ENCODE measurements at places on chromosomes 2 and 18.

GRCh38 chr18:74353169-74353775, 37.6 kb downstream of the C18orf63 start:
- peak; percentile 55 for DNase-seq

DNA sequence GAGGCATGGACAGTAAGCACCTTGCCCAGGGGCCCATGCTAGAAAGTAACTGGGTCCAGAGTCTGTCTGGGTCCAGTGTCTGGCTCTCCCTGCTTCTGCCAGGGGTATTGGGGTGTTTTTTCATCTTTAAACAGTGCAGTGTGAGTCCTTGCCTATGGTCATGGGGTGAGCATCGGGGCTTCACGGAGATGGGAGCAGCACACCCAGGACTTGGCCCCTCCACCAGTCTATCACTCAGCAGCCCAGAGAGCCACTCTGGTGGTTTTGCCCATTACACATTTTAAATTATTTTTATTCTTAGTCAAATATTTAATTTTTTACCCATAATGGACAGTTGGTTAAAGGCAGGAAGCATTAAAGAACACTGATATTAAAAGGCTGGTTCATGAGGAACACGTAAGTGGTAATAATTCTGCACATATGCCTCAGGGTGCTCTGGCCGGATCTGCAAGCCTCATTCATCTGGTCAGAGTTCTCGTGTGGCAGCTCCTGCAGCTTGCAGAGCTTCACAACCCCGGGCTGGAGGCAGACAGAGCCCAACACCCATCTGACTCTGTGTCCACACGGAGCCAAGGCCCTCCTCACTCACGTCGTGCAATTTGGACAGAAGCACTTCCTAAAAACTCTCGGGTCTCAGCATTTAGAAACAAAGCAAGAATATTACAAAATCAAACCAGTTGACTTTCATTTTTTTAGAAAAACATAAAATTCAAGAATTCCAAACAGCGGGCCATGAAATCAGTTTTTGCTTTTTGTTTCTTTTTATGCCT, 204.1 kb downstream of the CTIF start:
- DNase-seq: peak; percentile 91

DNA sequence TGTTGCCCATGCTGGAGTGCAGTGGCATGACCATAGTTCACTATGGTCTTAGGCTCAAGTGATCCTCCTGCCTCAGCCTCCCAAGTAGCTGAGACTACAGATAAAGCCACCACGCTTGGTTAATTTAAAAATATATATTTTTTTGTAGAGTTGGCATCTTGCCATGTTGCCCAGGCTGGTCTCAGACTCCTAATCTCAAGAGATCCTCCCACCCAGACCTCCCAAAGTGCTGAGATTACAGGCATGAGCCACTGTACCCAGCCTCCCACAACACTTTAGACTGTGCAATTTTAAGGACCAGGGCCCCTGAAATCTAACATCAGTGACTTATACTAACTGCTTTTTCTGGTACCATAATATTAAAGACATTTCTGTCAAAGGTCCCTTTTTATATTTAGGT, 5.2 kb downstream of the TXNDC2 start:
- DNase-seq: no peak

GRCh38 chr18:24078391-24078790, 60.5 kb upstream of the CABYR start:
- DNase-seq: no peak

DNA sequence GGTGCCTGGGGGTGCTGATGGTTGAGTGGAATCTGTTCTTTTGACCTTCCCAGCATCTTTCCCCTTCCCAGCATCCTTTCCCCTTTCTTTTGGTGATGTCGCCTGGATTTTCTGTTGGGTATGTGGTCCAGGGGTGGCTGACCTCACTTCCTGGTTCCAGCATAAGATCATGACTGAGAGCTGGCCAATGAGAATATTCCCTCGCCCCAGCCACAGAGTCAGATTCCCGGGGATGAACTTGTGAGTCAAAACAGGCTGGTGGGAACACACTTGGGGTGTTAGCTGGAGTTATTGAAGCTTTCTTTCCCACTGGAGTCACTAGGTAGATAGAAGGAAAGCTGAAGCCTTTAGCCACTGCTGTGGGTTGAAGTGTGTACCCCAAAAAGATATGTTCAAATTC, 28.0 kb upstream of the FOSL2 start:
- DNase-seq: no peak

- DNase-seq: no peak
Observed at GRCh38 chr2:219991116-219991515, 363.7 kb downstream of the SLC4A3 start.

GRCh38 chr2:150141226-150142001, 346.1 kb downstream of the RND3 start:
- DNase-seq: no peak

- no peak for DNase-seq
Observed at GRCh38 chr2:41899189-41899588, 148.6 kb upstream of the PKDCC start.

DNA sequence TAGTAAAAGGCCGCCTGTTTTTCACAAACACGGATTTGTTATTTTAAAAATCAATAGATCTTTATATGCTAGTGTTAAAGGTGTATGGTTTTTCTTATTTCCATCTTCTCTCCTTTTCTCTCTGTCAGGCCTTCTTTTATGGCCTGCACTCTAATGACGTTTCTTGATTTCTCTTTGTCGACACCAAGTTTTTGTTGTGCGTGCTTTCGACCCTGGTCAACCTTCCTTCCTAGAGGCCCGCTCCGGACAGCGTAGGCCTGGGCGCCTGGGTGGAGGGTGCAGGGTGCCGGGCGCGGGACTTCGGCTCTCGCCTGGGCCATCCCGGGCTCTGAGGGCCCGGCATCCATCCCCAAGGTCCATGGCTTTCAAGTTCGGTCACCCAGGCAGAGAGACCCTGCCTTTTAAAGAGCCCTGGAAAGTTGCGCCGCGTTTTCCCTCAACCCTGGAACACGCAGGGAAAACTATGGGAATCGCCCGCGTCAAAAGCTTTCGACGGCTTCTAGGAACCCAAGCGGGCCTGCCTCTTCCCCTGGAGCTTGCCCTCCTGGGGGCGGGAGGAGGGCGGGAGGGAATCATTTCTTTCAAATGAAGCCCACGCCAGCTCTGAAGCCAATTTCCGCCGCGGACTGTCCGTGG, 4.1 kb upstream of the SATB2 start:
- no peak for DNase-seq

DNA sequence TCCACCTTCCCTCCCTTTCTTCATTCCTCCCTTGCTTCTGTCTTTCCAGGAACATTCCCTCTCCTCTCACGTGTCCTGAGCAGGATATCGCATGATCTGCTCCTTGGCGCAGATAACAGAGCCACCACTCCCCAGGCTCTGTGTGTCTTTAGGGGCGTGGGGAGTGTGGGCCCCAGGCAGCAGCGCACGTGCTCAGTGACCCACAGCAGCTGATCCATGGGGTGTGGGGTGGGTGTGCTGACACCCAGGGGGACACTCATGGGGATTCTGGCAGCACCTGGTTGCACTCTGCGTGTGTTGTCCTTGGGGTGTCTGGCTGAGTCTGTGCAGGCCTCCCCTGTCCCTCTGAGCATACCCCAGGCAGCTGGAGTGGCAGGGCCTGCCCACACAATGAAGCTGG, 9.9 kb upstream of the FOSL2 start:
- DNase-seq: no peak

- DNase-seq: peak; percentile 72
Observed at GRCh38 chr2:88671786-88672427, 19.6 kb upstream of the RPIA start.

- no peak for DNase-seq
Observed at GRCh38 chr2:69217333-69218080, 169.5 kb downstream of the GFPT1 start.

Data from GM03348 (cell line).